ENCODE measurements at places on chromosomes 5 and 9. TPM values are rescaled to one million over a fixed set of nuclear protein-coding genes. Genes with fewer than 3 reads are reported as not detected.

The FOXD4L5 gene
- not detected for total RNA-seq

The PDE6A gene
- not detected for total RNA-seq

The ZNF608 gene
- total RNA-seq, result 15.3 TPM

The SOHLH1 gene
- total RNA-seq, result not detected

The SPOCK1 gene
- total RNA-seq, result 59.8 TPM

The MAMDC2 gene
- total RNA-seq, result 3.7 TPM

All from mesenteric fat pad (tissue), 1 donor.